A172 (cell line): ENCODE measurements at places on chromosomes 4 and X.

DNA sequence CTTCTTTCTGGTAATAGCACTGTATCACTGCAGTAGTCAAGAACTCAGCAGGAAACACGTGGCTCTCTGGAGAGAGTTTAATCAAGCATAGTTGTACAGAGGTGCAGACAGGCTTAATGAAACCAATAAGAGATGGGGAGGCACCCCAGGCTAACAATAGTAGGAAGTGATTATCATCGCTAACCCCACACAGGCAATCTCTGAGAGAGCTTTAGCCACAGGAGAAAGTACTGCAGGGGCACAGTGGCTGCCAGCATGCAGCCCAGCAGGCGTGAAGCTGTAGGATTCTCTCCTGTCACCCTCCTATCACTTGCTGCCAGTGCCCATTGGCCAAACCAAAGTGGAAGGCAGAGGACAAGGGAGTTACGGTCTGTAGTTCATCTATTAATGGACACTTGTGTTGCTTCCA lies 450.0 kb upstream of the RASGEF1B start:
- DNase-seq, result no peak

- DNase-seq, result no peak
Observed at GRCh38 chr4:75892508-75892907, 9.7 kb downstream of the PPEF2 start.

DNA sequence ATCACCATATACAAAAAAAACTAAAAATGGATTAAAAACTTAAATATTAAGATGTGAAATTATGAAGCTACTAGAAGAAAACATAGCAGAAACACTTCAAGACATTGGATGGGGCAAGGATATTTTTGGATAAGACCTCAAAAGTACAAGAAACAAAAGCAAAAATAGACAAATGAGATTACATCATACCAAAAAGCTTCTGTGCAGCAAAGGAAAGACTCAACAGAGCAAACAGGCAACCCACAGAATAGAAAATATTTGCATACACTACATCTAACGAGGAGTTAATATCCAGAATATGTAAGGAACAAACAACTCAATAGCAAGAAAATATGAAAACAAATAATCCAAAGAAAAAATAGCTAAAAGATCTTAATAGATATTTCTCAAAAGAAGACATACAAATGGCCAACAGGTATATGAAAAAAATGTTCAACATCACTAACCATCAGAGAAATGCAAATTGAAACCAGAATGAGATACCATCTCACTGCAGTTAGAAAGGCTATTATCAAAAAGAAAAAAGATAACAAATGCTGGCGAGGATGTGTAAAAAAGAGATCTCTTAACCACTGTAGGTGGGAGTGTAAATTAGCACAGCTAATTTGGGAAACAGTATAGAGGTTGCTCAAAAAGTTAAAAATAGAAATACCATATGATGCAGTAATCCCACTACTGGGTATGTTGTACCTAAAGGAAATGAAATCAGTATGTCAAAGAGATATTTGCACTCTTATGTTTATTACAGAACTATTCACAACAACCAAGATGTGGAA lies 17.8 kb upstream of the LRCH2 start:
- DNase-seq, result no peak

GRCh38 chr4:28388471-28388870 lies 1527.8 kb downstream of the STIM2 start:
- no peak for DNase-seq

- peak; percentile 40 for DNase-seq
Observed at GRCh38 chrX:3143043-3143799, 102.0 kb downstream of the ARSF start.

- peak; percentile 74 for DNase-seq
Observed at GRCh38 chrX:20547611-20548051, 280.9 kb upstream of the RPS6KA3 start.

- DNase-seq, result no peak
Observed at GRCh38 chr4:26780539-26780938, 80.1 kb upstream of the STIM2 start.

- no peak for DNase-seq
Observed at GRCh38 chr4:13922459-13922858, 294.9 kb upstream of the BOD1L1 start.

GRCh38 chr4:112251019-112251643 lies 19.5 kb downstream of the AP1AR start:
- no peak for DNase-seq

- DNase-seq, result no peak
Observed at GRCh38 chr4:55635282-55635681, 816 bp downstream of the NMU start.

- no peak for DNase-seq
Observed at GRCh38 chrX:14758029-14758491, 114.8 kb downstream of the FANCB start.

- DNase-seq, result no peak
Observed at GRCh38 chr4:53514509-53514908, 76.8 kb downstream of the LNX1 start.

- no peak for DNase-seq
Observed at GRCh38 chr4:186537843-186538521, 17.4 kb downstream of the MTNR1A start.

DNA sequence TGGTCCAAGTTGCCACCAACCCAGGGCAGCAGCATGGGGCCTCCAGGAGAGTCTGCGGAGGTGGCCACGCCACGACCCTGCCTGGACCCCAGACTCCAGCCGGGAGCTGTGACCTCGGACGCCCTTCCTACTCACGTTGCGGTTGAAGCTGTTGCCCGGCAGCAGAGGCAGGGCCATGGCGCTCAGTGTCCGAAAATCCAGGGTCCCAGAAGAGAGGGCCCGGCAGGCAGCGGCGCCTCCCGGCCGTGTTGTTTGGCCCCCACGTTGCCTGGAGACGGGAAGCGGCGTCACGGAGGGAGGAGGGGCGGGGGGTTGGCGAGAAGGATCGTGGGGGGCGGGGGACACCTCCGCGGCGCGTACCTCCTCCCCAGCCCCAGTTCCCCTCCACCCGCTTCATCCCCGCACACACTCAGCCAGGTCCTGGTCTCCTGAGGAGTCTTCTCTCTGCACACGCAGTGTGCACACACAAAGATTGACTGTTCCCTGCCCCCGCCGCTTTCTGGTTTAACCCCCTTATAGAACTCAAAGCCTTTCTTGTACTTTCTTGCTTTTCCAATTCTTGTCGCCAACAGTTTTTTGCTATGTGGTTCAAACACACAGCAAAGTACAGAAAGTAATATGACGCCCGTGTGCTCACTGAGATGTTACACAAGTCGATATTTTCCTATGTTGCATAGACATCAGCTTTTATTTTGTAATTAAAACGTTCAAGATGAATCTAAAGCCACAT lies at the start of gene EFHC2:
Gene EFHC2 (minus strand): TSS at position 261 of the 730 bp plus-strand sequence. CDS start 84 bp downstream, at position 177.
- DNase-seq, result no peak

- DNase-seq, result no peak
Observed at GRCh38 chr4:168131196-168131595, 38.9 kb downstream of the ANXA10 start.

- no peak for DNase-seq
Observed at GRCh38 chrX:140360924-140361323, 143.9 kb downstream of the SOX3 start.

DNA sequence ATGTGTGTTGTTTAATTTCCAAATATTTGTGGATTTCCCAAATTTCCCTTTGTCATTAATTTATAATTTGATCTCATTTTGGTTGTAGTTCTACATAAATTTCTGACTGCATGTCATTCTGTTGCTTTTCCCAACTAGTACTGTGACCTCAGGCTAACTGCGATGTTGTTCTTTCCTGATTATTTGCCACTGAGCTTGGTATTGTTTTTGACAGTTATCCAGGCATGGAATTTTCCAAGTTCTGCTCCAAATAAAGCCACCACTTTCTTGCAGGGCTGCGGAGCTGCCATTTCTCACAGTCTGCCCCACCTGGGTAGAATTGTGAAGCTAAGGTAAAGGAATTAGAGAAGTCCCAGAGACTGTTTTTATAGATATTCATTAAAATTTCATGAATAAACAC lies 328.8 kb downstream of the ZNF674 start:
- no peak for DNase-seq

DNA sequence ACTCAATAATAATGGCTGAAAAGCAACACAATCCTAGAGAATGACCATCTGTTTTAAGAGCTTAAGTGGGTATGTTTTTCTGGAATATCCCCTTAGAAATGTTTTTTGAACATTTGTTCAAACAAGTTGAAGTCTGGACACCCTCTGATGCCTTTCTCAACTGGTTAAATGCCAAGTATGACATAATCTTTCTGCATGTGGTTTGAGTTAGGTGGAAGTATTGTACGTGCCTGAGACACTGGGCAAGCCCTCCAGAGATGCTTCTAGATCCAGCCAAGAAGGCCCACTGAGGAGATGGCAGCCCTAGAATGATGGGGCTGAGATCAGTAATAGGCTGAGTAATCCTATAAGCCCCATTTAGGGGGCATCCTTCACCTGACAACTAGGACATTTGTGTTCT lies 493.1 kb downstream of the MAGEE1 start:
- DNase-seq, result no peak

- DNase-seq, result no peak
Observed at GRCh38 chrX:21885568-21885967, 29.8 kb downstream of the YY2 start.

- no peak for DNase-seq
Observed at GRCh38 chr4:55323375-55323774, 22.7 kb upstream of the SRD5A3 start.

- no peak for DNase-seq
Observed at GRCh38 chrX:2647627-2648026, 43.5 kb upstream of the CD99 start.

GRCh38 chr4:53281438-53281837 lies 84.4 kb downstream of the SCFD2 start:
- no peak for DNase-seq

GRCh38 chr4:13261486-13262257 lies 222.5 kb downstream of the RAB28 start:
- no peak for DNase-seq

GRCh38 chr4:42442601-42443000 lies 45.3 kb downstream of the SHISA3 start:
- no peak for DNase-seq

DNA sequence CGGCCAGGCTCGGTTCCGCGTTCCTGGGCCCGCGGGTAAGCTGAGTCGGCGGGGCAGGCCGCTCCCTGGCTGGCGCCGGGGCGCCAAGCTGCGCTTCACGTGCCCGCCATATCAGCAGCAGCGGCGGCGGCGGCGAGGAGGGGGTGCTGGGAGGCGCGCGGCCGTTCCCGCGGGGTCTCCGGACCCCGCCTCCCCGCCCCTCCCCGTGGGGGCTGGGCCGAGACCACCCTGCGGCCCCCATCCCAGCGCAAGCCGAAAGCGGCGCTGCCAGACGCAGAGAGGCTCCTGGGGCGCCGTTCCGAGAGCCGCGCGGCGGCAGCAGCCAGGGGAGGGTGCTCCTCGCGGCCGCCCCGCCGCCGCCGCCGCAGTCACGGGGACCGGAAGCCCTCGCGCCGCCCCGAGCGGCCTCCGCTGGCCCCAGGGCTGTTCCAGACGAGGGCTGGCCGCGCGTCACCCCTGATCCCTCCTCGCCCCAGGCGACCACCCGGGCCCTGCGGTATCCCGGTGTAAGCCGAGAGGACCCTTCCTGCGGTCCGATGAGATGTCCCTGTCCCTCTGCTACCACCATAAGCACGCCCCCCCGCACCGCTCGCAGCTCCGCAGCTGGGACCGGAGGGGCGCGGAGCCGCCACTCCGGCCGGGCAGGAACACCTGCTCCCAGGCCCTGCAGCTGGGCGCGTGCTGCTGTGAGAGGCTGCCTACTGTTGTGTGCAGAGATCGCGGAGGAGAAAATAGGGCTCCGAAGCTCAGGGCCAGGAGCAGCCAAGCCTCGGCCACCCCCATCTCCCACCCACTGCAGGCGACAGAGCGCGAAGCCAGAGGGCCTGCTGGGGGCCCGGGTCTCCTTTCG lies 7.5 kb upstream of the BCOR start:
- no peak for DNase-seq

DNA sequence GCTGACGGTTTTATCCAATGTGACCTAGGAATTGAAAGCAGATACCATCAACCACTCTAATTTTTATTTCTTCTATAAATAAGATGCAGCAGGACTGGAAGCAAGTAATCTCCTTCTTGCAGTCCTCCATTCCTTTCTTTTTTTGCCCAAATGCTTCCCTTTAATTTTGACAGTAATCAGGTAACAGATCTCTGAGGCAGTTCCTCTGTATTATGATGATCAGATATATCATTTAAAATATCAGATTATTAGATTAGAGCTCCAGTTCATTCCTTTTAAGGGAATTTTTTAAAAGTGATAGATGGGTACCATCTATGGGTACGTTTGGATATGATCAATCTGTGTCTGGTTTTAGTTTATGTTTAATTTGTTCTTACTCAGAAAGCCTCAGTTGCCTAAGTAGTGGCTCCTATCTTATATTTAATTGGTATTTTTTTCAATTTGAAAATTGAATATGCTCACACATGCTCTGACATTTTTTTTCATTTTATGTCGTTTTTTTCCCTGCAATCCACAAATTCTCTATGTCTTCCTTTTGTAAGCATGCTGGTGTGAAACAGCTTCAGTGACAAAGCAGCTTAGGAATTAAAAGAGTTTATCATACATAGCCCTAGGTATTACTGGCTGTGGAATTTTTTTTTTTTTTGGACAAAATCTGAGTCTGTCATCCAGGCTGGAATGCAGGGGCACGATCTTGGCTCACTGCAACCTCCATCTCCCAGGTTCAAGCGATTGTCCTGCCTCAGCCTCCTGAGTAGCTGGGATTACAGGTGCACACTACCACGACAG lies 73.7 kb upstream of the ANK2 start:
- DNase-seq, result no peak

GRCh38 chr4:175772170-175772705 lies 39.8 kb downstream of the GPM6A start:
- no peak for DNase-seq

GRCh38 chr4:5960252-5960880 lies 57.9 kb downstream of the C4orf50 start:
- no peak for DNase-seq

DNA sequence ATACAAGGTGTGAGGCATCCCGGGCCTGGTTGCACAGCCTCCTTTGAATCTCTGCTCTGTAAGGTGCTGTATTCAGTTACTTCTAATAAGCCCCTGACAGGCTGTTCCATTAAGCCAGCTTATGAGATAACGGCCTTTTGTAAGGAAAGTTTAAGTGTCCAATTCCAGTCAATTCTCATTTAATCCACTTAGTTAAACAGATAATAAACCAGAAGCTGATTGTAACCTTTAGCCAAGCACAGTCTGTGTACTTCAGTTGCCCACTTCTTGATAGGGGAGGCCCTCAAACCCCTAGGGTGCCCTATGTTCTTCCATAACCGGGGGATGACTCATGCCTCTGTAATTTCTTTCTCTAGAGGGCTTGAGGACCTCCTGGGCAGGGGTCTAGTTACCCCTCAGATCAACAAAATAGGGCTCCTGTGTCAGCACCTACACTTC lies 63.4 kb downstream of the RASL11B start:
- no peak for DNase-seq

- DNase-seq, result peak; percentile 91
Observed at GRCh38 chrX:48574270-48575266, at the start of gene RBM3. Gene RBM3 (plus strand): TSS chrX:48574484. CDS start chrX:48575181, 697 bp downstream.

- DNase-seq, result peak; percentile 11
Observed at GRCh38 chrX:106481341-106481740, 130.4 kb upstream of the RADX start.

- DNase-seq, result no peak
Observed at GRCh38 chr4:188221090-188221489, 81.8 kb downstream of the TRIML1 start.

GRCh38 chrX:9767375-9767774 lies 1.7 kb upstream of the GPR143 start:
- no peak for DNase-seq
